Activated naive CD8-positive, alpha-beta T cell treated with anti-CD3 and anti-CD28 coated beads, Interleukin-2, amount 10 ng/mL, durations not matched to agents 7 days and 5 days (primary cell): ENCODE measurements at places on chromosomes 6 and 20. TPM values are rescaled to one million over a fixed set of nuclear protein-coding genes. Genes with fewer than 3 reads are reported as not detected.

The PACRG gene
- 0.58 TPM for total RNA-seq

The KIAA1755 gene
- not detected for total RNA-seq

The HLA-DRA gene
- 25.8 TPM for total RNA-seq

The PAK5 gene
- total RNA-seq: not detected

The RNF182 gene
- not detected for total RNA-seq
